Bronchial epithelial cell (primary cell): ENCODE measurements at places on chromosomes 7 and 10. TPM values are rescaled to one million over a fixed set of nuclear protein-coding genes. Genes with fewer than 3 reads are reported as not detected.

Gene GLCCI1
- 2.1 and 2.8 TPM in 2 replicates for total RNA-seq

Gene RPEL1
- under 0.01 and 0.13 TPM in 2 replicates for total RNA-seq

Gene CALY
- total RNA-seq = not detected in 2 replicates

Gene NME8
- total RNA-seq = not detected in 2 replicates

Gene SPDYE8
- not detected in 2 replicates for total RNA-seq

Gene SGMS1
- total RNA-seq = 21.3 and 32.1 TPM in 2 replicates

Gene CDNF
- 0.79 and 1.3 TPM in 2 replicates for total RNA-seq

Gene LRIT1
- not detected in 2 replicates for total RNA-seq

Gene UCN3
- not detected in 2 replicates for total RNA-seq

- no peak for DNase-seq
Observed at GRCh38 chr10:21593986-21594385, 60.0 kb downstream of the MLLT10 start.

- peak; percentile 50 for DNase-seq
Observed at GRCh38 chr7:131507592-131508331, 48.7 kb downstream of the PODXL start.

DNA sequence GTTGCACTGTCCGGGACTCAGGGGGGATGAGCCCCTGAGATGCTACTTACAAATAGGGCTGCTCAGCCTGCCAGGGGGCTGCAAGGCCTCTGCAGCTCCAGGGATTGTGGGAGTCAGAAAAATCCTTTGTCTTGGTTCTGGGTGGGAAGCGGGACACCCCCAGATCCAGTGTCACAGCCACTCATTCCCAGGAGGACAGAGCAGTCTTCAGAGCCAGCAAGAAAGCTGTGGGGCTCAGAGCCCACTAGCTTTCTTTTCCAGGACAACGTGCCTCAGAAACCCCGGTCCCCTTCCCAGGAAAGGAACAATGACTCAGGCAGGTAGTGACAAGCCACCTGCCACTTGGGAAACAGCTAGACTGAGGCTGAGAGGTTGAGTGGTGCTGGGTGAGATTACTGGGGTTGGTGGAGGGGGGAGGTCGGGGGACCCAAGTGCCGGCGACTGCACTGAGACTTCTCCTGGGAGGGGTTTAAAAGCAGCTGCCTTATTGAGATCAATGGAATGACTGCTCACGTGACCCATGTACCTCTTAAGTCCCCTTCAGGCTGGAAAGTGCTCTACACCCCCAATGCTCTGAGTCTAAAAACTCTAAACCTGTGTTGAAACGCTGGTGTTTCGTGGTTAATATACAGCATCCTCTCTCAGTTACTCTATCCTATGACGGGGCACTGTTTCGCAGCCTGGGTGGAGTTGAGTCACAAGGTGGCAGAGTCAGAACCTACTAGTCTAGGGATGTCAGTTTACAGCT, 123.6 kb downstream of the UBE2H start:
- peak; percentile 70 for DNase-seq

DNA sequence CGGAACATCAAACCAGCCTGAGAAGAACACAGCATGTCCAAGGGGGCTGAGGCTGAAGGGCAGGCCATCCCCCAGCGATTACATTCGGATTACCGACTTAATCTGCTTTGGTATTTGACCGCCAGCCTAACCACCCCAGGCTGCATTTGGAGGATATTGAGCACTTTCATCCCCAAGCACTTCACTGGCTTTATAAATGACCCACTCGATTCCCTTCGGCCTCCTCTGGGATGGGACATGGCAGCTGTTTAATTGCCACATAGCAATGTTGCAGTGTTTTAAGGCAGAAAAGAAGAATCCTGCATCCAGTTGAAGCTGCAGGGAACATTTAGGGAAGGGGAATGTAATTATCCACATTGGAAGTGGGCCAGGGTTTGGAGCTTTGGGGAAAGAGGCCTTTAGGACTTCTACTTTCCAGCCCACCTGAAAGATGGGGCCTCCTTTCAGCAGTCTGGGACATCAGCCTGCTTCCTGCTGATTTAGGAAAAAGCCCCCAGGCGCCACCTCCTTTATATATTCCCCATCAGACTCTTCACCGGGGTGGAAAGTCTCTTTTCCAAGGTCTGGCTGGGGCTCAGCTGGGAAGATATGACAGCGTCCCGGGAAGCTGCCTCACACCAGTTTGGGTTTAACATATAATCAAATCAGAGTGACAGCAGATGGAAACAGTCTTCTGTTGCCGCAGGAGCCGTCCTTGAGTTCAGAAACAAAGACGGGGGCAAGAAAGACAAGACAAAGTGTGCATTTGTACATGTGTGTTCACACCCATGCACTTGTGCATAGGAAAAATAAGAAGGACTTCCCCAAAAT, 9.2 kb downstream of the DPCD start:
- no peak for DNase-seq

- DNase-seq = peak; percentile 67
Observed at GRCh38 chr7:7369134-7369533, 166.5 kb downstream of the COL28A1 start.

DNA sequence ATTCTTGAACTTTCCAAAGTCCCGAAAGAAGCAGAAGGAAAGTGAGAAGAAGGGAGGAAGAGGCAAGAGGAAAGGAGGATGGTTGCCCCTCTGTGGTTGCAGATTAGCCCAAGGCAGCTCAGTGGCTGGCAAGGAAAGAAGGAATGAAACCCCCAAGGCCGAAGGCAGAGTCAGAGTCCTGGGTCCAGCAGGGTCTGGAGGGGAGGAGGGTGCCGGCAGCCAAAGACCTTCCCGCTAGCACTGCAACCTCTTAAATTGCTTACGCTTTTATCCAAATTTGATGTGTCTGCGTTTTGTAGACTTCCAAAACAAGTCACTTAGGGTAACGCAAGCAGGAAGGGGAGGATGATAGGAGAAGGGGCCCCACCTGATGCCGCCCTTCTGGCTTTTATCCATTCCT, 7.4 kb upstream of the PFKP start:
- no peak for DNase-seq

- DNase-seq = no peak
Observed at GRCh38 chr10:101595591-101596433, 7.7 kb downstream of the DPCD start.

GRCh38 chr10:5977471-5978229, at the start of gene IL15RA:
IL15RA (minus strand) TSS chr10:5977543; CDS start chr10:5977492, 51 bp downstream.
- peak; percentile 56 for DNase-seq

DNA sequence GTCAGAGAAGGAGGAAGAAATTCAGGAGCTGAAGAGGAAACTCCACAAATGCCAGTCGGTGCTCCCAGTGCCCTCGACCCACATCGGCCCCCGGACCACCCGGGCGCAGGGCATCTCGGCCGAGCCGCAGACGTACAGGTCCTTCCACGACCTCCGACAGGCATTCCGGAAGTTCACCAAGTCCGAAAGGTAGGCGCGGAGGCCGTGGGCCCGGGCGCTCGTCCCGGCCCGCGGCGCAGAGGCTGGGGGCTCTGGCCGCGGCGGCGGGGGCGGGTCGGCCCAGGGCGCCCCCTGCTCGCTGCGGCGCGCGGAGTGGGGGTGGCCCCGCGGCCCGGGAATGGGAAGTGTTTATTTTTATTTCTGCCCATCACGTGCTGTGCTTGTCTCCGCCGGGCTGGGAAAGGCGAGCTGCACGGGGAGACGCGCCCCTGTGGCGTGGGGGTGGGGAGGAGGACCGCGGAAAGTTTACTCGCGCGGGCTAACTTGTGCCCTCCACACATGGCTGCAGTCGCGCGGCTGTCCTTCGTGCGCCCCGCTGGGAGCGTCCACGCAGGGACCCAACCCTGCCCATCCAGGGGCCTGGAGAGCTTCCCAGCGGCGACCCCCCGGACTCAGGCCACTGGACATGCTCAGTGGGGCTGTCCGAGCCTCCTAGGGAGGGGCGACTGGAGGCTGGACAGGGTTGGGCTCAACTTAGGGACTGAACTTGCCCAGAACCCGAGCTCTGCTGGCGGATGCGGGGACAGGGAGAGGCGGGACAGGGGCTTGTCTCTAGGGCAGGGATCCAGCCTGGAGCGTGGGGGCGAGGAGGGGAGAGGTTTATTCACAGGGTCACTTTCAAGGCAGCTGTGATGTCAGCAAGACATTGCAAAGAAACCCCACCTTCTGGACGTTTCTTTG, 82.6 kb upstream of the PRKG1 start:
- no peak for DNase-seq

DNA sequence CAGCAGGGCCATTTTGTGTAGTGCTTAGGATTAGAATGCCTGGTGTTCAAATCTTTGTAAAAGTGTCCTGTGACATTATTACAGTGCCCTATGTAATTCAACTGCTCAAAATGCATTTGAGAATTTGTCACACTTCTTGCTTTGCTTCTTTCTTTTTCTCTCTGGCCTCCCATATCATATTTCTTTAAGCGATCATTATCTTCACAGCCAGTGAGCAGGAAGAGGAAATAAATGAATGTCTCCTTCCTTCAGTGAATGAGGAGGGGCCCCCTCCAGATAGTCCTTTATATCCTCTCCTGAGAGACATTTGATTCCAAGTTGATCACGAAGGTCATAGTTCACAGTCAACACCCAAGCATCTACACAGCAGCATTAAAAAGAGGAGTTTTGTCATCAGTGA, 425.1 kb upstream of the NPVF start:
- DNase-seq = no peak

DNA sequence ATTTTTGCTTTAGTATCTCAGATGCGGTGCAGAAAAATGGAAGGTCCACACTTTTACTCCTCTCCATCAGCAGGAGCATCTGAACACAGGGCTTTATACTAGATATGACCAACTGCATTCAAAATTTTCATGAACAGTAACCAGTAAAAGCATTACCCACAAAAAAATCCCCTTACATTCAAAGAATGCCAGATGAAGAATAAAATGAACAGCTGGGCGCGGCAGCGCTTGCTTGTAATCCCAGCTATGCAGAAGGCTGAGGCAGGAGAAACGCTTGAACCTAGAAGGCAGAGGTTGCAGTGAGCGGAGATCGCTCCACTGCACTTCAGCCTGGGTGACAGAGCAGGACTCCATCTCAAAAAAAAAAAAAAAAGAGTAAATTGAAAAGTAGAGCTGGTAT, 3.1 kb downstream of the SAR1A start:
- no peak for DNase-seq

GRCh38 chr7:118179191-118179590, 4.8 kb upstream of the LSM8 start:
- no peak for DNase-seq

- DNase-seq = no peak
Observed at GRCh38 chr7:136046548-136046947, 69.4 kb upstream of the MTPN start.

DNA sequence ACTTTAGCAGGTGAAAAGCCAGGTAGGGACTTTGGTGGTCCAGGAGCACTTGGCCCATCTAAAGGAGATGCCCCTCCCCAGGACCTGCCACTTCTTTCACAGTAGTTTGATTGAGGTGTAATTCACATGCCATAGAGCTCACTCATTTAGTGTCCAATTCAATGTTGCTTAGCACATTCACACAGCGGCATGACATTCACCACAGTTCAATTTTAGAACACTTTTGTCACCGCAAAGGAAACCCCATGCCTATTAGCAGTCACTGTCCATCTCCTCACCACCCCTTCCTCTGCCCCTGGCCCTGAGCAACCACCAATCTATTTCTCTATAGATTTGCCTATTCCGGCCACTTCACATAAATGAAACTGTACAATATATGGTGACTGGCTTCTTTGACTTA, 211.6 kb upstream of the ZMIZ1 start:
- DNase-seq = no peak

DNA sequence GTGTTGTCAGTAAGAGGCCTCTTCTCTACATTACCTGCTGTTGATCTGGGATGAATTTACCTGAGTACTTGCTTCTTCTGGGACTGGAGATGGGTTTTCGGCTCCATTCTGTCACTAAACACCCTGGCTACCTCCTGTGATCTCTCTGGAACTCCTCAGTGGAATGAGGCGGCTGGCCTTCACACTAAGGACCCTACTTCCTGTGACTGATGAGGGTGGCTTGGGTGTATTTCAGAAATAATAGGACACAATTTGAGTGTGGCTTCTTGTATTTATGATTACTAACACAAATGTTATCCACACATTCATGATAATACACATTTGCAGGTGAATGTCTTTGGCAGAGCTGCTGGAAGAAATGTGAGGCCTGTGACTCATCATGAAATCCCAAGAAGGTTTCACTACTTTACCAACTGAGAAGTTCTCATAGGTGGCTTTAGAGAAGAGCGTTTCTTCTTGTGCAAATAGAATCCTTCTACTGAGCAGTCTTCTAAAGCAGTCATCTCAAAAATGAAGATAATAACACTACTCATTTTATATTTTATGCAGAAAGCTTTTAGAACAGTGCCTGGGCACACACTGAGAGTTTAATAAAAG, 21.3 kb upstream of the EVX1 start:
- peak; percentile 30 for DNase-seq

DNA sequence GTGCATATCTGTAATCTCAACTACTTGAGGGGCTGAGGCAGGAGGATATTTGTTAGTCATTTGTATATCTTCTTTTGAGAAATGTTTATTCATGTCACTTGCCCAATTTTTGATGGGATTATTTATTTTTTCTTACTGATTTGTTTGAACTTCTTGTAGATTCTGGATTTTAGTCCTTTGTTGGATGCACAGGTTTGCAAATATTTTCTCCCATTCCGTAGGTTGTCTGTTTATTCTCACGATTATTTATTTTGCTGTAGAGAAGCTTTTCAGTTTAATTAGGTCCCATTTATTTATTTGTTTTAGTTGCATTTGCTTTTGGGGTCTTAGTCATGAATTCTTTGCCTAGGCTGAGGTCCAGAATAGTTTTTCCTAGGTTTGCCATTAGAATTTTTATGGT, 44.1 kb upstream of the OSBPL3 start:
- DNase-seq = no peak

- DNase-seq = no peak
Observed at GRCh38 chr7:25437308-25437707, 209.0 kb upstream of the NPVF start.

DNA sequence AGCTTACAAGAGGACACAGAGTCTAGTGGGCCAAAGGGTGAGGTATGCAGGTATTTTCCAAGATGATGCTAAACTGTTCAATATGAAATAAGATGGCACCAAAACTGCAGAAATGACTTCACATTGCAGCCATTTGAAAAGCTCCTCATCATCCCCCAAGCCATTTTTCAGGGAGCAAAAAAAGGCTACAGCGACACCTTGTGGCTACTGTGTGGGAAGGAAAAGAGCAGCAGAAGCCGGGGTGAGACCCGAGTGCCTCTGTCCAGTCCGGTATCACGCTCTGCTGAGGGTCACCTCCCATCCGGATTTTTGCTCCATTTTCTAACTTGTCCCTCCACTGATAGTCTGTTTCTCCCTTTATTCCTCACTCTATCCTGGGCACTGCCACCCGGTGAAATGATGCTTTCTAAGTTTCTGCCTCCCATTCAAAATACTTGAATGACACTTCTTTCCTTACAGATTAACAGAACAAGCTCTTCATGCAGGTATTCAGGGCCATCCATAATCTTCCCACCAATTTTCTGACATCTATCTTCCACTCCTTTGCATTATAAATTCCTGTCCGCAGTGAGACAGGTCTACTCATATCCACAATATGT, 220.2 kb downstream of the DGKI start:
- DNase-seq = peak; percentile 34

GRCh38 chr7:84462259-84462658, 267.7 kb upstream of the SEMA3A start:
- DNase-seq = no peak
